ENCODE measurements at places on chromosomes 5 and 9. TPM values are rescaled to one million over a fixed set of nuclear protein-coding genes. Genes with fewer than 3 reads are reported as not detected.

- DNase-seq: no peak
Observed at GRCh38 chr9:2214707-2215106, 199.6 kb downstream of the SMARCA2 start.

DNA sequence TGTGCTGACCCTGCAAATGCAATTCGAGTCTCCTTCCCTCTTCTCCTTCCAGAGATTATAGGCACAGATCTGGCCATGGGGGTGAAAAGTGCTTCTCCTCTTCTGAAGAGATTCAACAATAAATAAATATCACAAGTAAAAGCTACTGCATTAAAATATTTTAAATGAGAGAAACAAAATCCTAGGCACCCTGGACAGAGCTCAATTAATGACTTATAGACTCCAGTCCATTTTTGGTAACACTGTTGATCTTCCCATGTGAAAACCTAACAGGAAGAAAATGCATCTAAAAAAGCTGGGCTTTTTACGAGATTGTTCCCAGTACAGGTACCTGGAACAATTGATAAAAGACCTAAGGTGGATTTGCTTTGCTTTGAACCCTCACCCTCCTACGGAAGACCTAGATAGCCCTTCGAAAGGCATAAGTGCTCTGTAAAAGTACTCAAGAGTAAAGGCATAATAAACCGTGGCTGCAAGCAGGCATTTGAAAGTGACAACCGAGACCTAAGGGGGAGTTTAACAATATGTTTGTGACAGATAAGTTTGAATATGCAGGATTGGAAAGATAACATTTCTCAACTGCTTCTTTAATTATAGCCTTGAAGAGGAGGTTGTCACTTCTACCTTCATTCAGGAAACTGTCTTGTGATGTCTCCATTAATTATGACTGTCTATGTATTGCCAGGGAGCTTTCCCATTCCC, 29.4 kb upstream of the MED10 start:
- no peak for DNase-seq

DNA sequence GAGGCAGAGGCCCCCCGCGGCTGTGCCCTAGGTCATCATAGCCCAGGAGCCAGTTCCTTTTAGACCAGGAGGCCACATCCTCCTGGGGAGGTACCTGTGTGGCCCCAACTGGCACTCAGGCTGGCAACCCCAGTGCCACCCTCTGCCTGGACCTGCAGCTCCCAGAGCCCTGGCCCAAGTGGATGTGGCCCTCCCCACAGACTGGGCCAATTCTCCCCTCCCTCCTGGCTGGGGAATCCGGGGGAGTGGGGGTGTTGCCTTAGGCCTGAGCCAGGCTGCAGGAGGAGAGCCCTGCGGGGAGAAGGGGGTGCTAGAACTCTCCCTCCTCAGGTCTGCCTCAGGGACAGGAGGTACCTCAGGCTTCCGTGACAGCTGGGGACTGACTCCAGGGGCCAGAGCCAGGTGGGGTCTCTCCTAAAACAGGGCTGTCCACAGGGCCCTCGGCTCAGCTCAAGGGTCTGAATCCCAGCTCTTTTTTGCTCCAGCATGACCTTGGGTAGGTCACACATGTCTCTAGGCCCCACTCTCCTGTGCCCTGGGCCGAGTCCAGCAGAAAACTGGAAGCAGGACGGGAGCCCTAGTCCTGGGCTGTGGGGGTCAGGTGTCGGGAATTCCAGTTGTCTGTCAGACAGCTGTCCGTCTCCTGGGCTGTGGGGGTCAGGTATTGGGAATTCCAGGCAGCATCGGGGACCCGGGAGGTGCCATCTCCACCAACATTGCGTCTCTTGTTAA, 9.6 kb downstream of the DNLZ start:
- DNase-seq: no peak

Gene FOXD1
- total RNA-seq: 99.3 TPM

DNA sequence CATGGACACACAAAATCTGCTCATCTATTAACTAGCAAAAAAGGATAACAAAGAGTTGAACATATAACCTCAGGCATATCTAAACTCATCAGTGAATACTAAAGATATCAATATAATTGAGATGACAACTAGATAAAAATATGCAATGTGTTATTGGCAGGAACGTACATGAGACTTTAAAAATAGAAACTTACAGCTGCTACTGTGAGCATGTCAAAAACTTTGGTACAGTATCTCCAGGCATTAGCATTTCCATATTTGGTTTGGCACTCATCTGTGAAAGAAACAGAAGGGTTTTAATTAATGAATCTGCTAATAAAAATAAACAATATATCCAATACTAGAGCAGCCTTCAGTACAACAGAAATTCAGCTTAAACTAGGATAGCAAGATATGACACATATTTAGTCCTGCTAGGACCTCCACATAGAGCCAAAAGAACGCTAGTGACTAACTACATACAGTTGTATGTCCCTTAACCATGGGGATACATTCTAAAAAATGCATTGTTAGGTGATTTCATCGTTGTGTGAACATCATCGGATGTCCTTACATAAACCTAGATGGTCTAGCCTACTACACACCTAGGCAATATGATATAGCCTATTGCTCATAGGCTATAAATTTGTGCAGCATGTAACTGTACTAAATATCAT, 10.5 kb upstream of the SCAI start:
- no peak for DNase-seq

Gene AGXT2
- not detected for total RNA-seq

- DNase-seq: no peak
Observed at GRCh38 chr5:167128581-167128980, 1162.9 kb upstream of the WWC1 start.
